ENCODE measurements at places on chromosomes 3 and 15. TPM values are rescaled to one million over a fixed set of nuclear protein-coding genes. Genes with fewer than 3 reads are reported as not detected.
A peak's percentile ranks its signal among the peaks of the same experiment; 100 is the strongest.

GRCh38 chr3:124924741-124925140 is 9.8 kb downstream of the MUC13 start:
- H3K27me3 ChIP-seq, result no peaks in the 10 kb centered on the region
- no peak overlapping the region for H3K27ac ChIP-seq
- H3K4me1 ChIP-seq, result peaks cover 17% of the 10 kb centered on the region
- no peak for DNase-seq

- no peak for DNase-seq
- no peaks in the 10 kb centered on the region for H3K36me3 ChIP-seq
- no peak overlapping the region for H3K27ac ChIP-seq
- H3K27me3 ChIP-seq, result no peaks in the 10 kb centered on the region
Measured at GRCh38 chr15:97902140-97902780, 58.2 kb upstream of the ARRDC4 start.

DNA sequence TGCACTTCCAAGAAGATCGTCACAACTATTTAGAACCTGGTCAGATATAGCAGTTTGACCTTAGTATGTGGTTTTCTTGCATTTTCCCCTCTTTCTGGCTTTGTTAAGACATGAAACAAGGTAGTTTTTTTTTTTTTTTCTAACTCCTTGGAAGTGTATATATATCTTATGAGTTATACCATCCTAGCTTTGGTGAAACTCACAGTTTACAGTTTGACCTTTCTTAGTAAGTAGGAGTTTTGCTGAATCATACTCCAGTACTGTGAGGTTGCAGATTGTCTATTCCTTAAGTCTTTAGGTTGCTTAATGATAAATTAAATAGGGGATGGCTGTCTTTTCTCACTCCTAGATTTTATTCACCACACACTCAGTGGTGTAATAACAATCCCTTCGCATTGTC is 325.0 kb downstream of the RBMS3 start:
- no peak for DNase-seq
- no peaks in the 10 kb centered on the region for H3K27me3 ChIP-seq
- no peak overlapping the region for H3K27ac ChIP-seq
- no peaks in the 10 kb centered on the region for H3K36me3 ChIP-seq

DNA sequence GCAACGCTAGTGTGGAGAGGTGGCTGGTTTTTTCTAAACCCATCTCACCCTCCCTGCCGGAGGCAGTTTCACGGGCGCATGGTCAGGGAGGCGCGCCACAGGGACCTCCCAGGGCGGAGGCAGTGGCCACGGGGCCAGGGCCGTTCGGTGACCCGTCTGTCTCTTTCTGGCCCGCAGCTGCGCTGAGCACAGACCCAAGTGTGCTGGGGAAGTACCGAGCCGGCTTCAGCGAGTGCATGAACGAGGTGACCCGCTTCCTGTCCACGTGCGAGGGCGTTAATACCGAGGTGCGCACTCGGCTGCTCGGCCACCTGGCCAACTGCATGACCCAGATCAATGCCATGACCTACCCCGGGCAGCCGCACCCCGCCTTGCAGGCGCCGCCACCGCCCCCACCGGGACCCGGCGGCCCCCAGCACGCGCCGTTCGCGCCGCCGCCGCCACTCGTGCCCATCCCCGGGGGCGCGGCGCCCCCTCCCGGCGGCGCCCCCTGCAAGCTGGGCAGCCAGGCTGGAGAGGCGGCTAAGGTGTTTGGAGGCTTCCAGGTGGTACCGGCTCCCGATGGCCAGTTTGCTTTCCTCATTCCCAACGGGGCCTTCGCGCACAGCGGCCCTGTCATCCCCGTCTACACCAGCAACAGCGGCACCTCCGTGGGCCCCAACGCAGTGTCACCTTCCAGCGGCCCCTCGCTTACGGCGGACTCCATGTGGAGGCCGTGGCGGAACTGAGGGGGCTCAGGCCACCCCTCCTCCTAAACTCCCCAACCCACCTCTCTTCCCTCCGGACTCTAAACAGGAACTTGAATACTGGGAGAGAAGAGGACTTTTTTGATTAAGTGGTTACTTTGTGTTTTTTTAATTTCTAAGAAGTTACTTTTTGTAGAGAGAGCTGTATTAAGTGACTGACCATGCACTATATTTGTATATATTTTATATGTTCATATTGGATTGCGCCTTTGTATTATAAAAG is 1.8 kb downstream of the HES1 start:
- peak overlapping the region; percentile 96 for H3K27ac ChIP-seq
- peak overlapping the region; percentile 83 for H3K4me3 ChIP-seq
- peak; percentile 83 for DNase-seq

GRCh38 chr15:93223803-93224202 is 134.8 kb upstream of the RGMA start:
- no peak for DNase-seq
- H3K27ac ChIP-seq, result no peak overlapping the region
- no peaks in the 10 kb centered on the region for H3K36me3 ChIP-seq
- H3K4me1 ChIP-seq, result no peaks in the 10 kb centered on the region
- no peaks in the 10 kb centered on the region for H3K27me3 ChIP-seq

GRCh38 chr3:57815036-57815435 is 58.9 kb downstream of the SLMAP start:
- H3K4me3 ChIP-seq, result no peak overlapping the region
- H3K36me3 ChIP-seq, result no peaks in the 10 kb centered on the region
- H3K4me1 ChIP-seq, result no peaks in the 10 kb centered on the region
- H3K27me3 ChIP-seq, result no peaks in the 10 kb centered on the region
- no peak overlapping the region for H3K27ac ChIP-seq
- no peak for DNase-seq

DNA sequence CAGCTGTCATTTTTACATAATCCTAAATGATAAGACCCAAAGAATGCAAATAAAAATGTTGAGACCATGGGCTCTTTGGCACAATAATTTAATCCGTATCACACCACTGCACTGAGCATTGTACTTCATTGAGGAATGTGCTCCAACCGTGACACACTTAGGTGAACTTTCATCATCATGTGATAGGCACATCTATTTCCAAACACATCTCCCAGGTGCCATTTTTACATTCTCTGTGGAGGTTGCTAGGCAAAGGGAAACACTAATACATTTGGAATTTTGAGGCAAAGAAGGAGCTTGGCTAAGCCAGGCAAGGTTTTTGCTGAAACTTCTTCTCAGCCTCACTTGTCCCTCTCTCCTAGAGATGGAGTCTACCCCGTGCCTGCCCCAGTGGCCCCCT is 68.7 kb downstream of the LRTM1 start:
- no peak for DNase-seq
- no peak overlapping the region for H3K27ac ChIP-seq
- no peaks in the 10 kb centered on the region for H3K4me1 ChIP-seq
- no peak overlapping the region for H3K4me3 ChIP-seq
- no peaks in the 10 kb centered on the region for H3K27me3 ChIP-seq

GRCh38 chr3:17625133-17625532 is 117.3 kb downstream of the TBC1D5 start:
- peaks cover 2% of the 10 kb centered on the region for H3K36me3 ChIP-seq
- H3K4me1 ChIP-seq, result no peaks in the 10 kb centered on the region
- H3K27ac ChIP-seq, result no peak overlapping the region
- no peak overlapping the region for H3K4me3 ChIP-seq
- no peak for DNase-seq

GRCh38 chr15:53072077-53072476 is 281.9 kb upstream of the ONECUT1 start:
- H3K36me3 ChIP-seq, result no peaks in the 10 kb centered on the region
- DNase-seq, result peak; percentile 78
- H3K27ac ChIP-seq, result no peak overlapping the region
- H3K27me3 ChIP-seq, result no peaks in the 10 kb centered on the region
- H3K4me3 ChIP-seq, result no peak overlapping the region

GRCh38 chr3:153572654-153573053 is 410.6 kb downstream of the RAP2B start:
- no peaks in the 10 kb centered on the region for H3K27me3 ChIP-seq
- H3K36me3 ChIP-seq, result no peaks in the 10 kb centered on the region
- peak; percentile 52 for DNase-seq
- H3K4me3 ChIP-seq, result no peak overlapping the region
- no peaks in the 10 kb centered on the region for H3K4me1 ChIP-seq

DNA sequence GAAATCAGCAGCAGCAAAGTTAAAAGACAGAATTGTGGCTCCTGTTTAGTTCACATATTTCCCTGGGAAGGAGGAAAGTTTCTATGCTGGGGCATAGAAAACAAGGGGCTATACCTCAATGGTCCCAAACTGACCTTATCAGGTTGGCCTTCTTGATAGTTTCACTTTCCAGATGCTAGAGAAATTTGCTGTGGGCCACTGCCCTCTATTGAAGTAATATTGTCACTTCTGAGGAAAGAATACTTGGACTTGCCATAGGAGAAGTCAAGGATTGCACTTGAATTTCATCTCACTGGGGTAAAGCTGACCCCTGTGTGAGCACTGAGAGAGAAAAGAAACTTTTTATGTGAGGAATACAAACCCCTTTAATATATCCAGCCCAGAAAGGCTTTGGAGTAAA is 49.3 kb upstream of the XCR1 start:
- H3K4me1 ChIP-seq, result no peaks in the 10 kb centered on the region
- DNase-seq, result peak; percentile 14
- H3K27me3 ChIP-seq, result no peaks in the 10 kb centered on the region
- no peak overlapping the region for H3K4me3 ChIP-seq

Gene TM6SF1
- polyA plus RNA-seq, result 0.93 TPM

Gene IQCH
- not detected for polyA plus RNA-seq

Gene TMEM212
- polyA plus RNA-seq, result not detected

Gene SPINK8
- not detected for polyA plus RNA-seq

Gene IQCF5
- polyA plus RNA-seq, result not detected

Gene PRTG
- not detected for polyA plus RNA-seq

Gene EFCAB12
- 0.67 TPM for polyA plus RNA-seq

Gene PDZRN3
- polyA plus RNA-seq, result 11.9 TPM

Gene LHFPL4
- polyA plus RNA-seq, result 0.25 TPM

Gene CCK
- 44.9 TPM for polyA plus RNA-seq

Gene CACNA1D
- polyA plus RNA-seq, result 2.2 TPM
